AG09309 (cell line): ENCODE measurements at places on chromosomes 5 and 9.

GRCh38 chr9:73441890-73442818 lies 290.5 kb downstream of the ANXA1 start:
- DNase-seq, result no peak

GRCh38 chr9:95138474-95138873 lies 179.0 kb downstream of the FANCC start:
- DNase-seq, result no peak

- DNase-seq, result no peak
Observed at GRCh38 chr5:32098890-32099310, 75.2 kb downstream of the GOLPH3 start.

GRCh38 chr5:112921833-112922817 lies at the start of gene REEP5:
Gene REEP5, minus strand, starts transcription at chr5:112922227. Its CDS starts 37 bp downstream, at chr5:112922190.
- no peak for DNase-seq

- no peak for DNase-seq
Observed at GRCh38 chr5:113179156-113179555, 202.6 kb downstream of the DCP2 start.

DNA sequence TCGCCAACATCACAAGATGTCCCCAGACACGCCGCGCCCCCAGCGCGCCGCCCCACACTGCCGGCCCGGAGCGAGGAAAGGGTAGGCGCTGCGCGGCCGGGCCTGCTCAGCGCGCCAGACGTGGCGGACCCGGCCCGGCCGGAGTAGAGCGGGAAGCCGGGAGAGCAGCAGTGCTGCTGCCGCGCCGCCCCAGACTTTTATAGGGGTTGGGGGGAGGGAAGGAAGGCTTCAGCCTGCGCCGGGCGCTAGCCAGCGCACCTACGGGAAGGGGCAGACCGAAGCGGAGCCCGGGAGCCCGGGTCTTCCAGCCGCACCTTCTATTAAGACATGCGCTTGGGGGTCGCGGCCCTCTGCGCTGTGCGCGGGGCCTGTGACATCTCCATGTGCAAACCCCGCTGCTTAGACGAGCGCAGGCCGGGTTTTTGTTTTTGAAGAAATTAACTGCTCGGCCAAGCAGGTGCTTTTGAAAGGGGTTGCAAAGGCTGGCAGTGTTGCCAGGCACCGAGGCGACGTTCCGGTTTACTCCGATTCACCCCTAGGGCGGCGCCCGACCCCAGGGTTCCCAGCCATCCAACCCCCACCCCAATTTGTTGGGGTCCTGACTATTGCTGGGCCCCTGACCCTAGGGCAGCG lies 353 bp upstream of the PAX5 start:
- no peak for DNase-seq

- DNase-seq, result peak; percentile 59
Observed at GRCh38 chr9:125674981-125675973, 31.7 kb downstream of the MAPKAP1 start.

DNA sequence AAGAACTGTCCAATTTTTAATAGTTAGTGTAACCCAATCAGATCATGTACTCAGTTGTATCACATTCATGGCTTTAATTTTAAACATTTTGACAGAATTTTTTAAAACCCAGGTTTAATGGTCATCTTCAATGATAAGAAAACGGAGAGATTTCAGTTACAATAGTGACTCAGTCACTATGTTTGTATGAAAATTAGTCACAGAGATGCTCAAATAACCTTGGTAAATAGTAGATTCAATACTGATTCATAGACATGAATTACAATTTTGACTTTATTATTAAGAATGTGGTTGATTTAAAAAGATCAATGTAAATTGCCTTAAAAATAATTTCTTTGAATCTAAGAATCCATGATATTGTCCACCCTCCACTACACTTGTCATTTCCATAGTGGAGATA lies 64.6 kb upstream of the TYRP1 start:
- no peak for DNase-seq

DNA sequence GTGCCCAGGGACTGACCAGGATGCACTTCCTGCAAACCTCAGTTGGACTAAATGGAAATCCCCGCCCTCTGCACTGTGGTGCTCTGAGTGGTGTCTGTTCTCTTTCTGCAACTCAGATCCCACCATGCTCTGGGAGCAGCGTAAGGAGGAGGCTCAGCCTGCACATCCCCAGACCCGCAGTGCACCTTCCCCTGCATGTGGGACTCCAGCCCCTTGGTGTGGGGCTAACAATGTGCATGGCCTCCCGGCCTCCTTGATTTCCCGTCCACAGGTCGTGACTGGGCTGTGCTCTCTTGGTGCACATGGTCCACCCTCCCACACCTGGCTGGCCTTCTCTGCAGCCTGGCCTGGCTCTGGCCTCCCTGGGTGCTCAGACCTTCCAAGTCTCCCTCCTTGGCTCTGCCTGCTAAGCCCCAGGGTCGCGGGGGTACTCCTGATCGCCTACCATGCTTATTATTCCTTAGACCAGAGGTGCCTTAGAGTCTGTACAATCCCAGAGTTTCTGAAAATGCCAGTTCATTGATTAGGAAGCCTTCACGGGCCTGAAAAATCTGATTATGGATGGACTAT lies 397.5 kb downstream of the IRX2 start:
- DNase-seq, result no peak

DNA sequence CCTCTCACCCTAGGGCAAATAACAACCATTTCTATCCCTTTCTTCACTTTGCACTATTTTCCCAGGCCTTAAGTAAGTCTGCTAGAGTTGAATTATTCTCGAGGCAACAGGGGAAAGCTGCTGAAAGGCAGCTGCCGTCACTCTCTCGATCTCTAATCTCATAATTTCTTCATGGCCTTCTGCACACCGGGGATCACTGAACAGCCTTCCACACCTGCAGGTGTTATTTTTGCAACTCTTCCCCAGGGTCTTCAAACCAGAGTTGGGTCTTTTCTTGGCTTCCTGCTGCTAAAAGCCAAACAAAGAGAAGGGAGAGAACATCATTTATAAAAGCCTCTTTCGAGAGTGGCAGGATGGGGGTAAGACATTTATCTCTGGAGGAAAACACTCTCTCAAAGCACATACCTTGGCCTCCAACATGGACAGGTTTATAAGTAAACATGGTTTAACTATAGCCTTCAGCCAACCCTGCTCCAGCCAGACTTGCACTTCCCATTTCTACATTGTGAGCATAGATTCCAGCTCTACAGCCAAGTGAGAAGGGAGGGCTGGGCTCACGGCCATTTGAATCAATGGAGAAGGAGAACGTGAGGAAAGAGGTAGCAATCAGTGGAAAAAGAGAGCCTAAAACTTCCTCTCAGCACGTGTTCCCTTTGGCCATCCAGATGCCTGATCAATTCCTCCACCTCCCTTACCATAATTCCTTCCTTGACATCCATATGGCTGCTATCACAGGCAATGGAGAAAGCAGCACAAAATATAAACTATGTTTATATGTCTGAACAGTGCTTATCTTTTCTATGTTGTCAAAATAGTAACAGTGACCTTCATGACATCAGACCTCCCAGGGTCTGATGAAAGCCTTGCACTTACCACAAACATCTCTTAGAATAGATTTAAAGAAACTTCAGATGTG lies 464.9 kb downstream of the TLE1 start:
- DNase-seq, result no peak

GRCh38 chr5:150253416-150254208 lies 36.0 kb downstream of the CAMK2A start:
- DNase-seq, result no peak

GRCh38 chr9:18594837-18595236 lies 120.9 kb downstream of the ADAMTSL1 start:
- no peak for DNase-seq

DNA sequence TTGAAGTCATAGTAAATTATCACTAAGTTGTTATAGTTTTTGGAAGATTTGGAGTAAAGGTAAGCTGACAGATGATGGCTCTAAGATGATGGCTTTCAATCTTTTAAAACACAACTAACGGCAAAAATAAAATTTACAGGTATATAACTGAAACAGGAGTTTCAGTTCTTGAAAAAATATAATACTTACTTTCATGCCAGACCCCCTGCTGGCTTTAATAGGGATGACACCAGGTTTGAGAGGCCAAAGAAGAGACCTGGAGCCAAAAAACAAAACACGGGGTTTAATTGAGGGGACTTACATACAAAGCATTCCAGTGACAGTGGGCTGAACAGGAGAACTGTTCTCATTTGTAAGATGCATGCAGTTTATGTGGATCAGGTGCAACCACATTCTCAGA lies 301.7 kb upstream of the PCSK5 start:
- DNase-seq, result no peak

GRCh38 chr5:107805824-107806223 lies 135.1 kb upstream of the EFNA5 start:
- DNase-seq, result no peak

DNA sequence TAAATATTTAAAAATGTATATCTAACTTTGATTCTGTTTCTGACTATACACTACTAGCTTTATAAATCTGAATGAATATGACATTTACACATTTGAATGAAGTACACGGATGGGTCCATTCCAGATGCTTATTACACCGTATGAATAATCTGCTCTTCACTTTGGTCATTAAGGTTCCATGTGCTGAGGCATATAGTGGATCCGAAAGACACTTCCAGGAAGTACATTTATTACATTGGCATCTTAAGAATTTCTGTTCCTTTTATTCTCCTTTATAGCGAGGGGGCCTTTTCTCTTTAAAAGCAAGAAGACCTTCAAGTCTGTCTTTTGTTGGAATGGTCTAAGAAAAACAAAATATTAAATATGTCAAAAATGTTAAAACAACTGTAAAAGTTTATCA lies 147.6 kb downstream of the AUH start:
- no peak for DNase-seq

- DNase-seq, result no peak
Observed at GRCh38 chr5:72167257-72167656, 60.0 kb downstream of the MAP1B start.

GRCh38 chr5:127970081-127970480 lies 113.5 kb upstream of the SLC12A2 start:
- DNase-seq, result no peak

DNA sequence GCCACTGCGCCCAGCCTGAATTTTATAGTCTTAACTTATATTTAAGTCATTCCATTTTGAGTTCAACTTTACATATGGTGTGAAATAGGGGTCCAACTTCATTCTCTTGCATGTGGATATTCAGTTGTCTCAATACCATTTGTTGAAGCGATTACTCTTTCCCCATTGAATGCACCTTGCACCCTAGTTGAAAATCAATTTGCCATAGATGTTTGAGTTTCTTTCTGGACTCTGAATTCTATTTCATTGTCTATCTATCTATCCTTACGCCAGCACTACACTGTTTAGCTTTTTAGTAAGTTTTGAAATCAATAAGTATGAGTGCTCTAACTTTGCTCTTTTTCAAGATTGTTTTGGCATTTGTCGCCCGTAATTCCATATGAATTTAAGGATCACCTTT lies 49.8 kb downstream of the TMOD1 start:
- no peak for DNase-seq

DNA sequence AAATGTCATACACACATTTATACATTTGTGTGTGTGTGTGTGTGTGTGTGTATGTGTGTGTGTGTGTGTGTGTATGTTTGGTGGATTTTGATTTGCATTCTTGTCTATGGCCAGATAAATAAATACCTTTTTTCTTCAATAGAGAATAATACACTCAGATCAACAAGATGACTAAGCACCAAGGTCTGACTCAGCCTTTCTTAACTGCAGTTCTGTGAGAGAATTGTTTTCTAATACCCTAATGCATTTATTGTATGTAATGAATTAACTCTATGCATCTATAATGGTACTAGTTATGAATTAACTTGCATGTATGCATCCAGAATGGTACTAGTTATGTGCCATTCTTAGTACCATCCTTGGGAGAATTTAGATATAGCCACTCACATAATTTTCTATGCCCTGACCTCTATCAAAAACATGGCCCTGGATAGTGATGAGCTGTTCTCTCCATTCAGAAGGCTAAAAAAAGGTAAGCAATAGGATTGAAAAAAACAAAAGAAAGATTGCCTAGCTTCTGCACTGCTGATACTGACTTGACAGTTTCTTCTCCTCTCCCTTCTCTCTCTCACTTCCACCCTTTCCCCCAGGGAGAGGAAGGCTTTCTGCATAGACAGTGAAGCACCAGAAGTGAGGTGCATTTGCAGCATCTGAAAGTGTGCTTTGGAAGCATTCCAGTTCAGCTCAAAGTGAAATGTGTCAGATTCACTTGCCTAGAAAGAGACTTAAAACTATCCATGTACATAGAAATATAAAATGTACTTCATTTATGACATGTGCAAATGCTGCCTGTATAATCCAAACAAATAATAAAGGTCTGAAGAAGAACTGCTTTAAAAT lies 55.1 kb upstream of the CCDC112 start:
- DNase-seq, result no peak

DNA sequence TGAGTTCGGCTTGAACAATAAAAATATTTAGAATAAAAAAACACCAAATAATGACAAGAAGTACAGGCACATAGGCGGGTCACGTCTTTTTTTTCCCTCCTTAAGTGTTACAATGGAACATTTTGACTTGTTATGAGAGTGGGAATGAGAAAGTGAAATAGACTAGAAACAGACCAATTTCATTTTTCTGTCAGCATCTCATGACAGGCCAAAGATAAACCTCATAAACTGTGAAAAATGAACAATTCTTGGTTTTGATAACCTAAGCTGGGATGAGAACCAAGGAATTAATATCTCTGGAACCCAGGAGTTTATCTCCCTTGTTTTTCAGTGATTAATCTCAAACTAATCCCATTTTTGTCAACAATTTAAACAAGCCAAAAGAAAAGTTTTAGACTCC lies 299.5 kb downstream of the SLIT3 start:
- no peak for DNase-seq
